ENCODE measurements at places on chromosomes 7 and 10.

- no peak for DNase-seq
Observed at GRCh38 chr10:71587941-71588573, 131.5 kb downstream of the C10orf105 start.

DNA sequence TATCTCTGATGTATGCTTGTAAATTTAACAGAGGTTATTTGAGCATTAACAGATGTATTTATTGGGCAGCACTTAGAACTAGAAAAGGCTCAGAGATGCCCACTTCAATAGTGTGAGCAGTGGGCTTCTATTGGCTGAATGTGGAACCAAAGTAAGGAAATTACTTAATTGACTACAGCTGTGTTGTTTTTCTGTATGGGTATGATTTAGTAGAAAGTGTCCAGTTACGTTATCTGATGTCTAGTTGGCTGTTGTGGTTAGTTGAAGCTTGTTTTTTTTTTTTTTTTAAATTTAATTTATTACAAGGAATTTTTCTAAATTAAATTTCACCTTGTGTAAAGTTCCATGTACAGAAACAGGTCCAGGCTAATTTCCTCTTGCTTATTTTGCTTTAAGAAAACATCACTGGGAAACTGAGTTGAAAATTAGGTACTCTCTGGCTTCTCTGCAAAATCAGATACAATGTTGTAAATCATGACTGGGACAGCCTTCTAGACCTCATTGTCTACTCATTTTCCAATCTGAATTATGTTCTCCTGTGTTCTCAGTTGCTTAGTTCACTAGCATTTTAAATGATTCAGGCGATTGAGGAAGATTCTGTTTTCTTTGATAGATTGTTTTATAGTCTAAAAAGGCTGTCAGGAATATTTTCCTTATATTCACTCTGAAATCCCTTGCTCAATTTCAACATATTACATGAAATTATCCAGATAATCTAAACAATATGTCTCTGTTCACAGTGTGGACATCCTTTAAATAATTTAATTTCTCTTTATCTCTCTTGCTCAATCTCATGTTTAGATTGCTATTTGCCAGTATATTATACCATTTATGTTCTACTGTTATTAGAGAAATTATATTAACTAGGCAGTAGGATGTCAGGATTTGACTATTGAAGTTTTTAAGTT lies 53.0 kb downstream of the PHF14 start:
- DNase-seq, result no peak

DNA sequence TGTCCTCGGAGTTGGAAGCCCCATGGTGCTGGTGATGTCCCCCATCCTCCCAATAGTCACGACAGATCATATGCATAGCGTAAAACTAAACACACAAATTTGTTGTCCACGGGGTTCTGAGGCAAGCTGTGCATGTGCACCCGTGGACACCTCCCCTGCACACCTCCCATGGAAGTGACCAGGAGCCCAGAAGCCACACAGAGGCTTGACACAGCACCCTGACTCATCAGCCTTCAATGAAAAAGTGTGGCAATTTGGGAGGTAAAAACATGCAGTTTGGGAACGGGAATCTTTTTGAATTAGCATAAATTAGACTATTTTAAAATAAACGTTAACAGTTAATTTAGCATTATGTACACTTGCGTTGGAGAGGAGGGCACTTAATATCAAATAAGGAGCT lies 89.2 kb upstream of the NPS start:
- no peak for DNase-seq

DNA sequence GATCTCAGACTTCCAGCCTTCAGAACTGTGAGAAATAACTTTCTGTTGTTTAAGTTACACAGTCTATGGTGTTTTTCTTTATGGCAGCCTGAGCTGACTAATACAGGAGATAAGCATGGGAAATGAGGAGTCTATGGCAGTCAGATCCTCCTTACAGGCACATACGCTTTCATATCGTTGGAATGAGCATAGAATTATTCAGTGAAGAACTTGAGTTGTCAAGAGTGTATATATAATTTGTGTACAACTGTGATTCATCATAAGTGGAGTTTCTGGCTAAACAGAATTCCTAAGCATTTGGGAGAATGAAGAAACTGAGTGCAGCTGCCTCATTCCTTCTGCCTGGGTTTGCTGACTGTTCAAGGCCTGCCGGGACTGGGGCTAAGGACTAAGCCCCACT lies 516.7 kb downstream of the ADRA2A start:
- no peak for DNase-seq

GRCh38 chr7:137772316-137772715 lies 74.5 kb downstream of the DGKI start:
- DNase-seq, result no peak
